ENCODE measurements at places on chromosomes 7 and 10.

DNA sequence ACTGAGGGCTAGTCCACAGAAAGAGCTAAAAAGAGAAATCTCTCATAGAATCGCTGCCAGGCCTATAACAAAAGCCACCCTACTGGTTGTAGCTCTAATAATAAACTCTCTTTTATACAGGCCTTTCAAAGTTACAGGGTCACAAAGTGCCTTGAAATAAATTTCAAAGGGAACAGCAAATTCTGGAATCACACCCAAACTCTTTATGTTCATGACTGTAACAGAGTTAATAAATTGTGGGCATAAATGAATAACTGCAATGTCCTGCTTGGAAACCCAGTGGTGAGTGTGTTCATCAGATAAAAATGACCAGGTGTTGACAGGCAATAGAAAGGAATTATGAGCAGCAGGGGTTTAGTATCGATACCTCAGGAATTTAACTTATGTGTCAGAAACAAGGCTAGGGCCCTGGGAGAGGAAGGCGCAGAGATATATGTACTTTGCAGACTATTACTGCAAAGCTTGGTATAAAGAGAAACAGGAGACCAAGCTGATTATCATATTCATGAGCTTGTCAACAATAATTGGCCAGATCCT, 9.3 kb downstream of the CDC14C start:
- no peak for DNase-seq

DNA sequence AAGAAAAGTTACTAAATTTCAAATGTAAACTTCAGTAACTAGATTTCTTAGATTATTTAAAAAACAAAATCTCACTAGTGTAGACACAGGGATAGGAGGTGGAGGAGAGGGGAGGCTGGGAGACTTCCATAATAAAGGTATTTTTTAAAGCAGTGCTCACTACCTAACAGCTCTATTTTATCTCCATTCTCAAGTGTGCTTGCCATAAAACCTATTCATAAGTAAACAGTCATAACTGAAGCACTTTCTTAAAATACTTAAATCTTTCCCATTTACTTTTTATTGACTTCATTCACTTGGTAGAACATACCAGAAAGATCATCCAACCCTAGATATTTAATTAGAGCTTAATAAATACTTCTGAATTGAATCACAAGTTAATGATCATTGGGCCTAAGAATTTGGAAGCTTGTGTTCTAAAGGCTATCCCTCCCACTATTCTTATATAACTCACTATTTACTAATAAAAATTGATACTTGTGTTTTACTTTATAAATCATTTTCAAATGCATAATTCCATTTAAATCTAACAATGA, 107.4 kb downstream of the SNX13 start:
- DNase-seq = no peak

GRCh38 chr10:43683451-43684291, 35.0 kb upstream of the ZNF32 start:
- no peak for DNase-seq

DNA sequence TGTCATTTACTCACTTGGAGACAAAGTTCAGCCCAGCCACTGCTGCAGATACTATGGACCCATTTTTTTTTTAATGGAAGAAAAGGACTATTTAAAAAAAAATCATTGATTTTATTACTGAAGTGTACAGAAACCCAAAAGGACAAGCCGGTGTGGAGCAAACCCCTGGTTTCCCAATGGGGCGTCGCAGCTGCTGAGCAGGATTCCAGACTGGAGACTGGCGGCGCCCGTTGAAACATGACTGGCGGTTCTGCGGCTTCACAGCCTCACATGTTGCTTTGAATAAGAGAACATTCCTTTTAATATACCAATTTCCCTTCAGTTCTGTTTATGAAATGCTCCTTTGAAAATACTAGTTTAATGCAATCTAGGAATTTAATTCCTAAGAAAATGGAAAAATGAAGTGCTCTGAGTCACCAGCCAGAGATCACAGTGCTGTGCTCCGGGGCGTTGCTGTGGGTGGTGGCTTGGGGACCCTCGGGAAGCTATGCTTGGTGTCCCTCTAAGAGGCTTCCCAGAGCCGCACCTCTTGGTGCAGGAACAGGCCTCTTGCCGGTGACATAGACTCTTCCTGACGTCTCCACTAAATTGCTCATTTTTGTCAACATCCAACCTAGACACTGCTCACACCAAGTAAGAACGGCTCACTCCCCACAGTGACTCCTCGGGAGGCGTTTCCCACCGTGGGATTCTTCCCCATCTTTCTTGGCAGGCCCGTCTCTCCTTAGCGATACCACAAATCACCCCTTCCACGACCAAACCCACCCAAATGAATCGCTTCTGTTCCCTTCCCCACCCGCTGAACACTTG, 12.0 kb upstream of the VIPR2 start:
- no peak for DNase-seq

- DNase-seq = no peak
Measured at GRCh38 chr7:44709945-44710596, 38.6 kb upstream of the ZMIZ2 start.

DNA sequence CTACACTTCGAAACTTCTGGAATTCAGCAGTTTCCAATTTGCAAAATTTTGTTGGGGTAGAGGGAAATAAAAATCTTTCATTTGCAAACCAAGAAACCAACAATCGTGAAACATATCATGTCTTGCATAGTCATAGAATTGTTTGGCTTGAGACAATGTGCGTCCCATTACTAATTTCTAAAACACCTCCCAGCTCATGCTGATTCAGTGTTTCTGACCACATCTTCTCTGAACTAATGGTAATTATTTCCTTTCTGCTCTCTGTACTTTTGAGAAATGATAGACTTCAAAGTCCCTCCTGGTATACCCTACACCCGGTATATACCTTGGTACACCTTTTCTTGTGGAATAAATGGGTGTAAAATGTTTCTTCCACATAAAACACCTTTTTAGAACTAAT, 41.8 kb upstream of the TSPAN13 start:
- no peak for DNase-seq

- peak; percentile 0 for DNase-seq
Measured at GRCh38 chr10:93680412-93681047, 21.9 kb downstream of the FRA10AC1 start.

GRCh38 chr7:94182721-94183120, 178.6 kb upstream of the BET1 start:
- no peak for DNase-seq

DNA sequence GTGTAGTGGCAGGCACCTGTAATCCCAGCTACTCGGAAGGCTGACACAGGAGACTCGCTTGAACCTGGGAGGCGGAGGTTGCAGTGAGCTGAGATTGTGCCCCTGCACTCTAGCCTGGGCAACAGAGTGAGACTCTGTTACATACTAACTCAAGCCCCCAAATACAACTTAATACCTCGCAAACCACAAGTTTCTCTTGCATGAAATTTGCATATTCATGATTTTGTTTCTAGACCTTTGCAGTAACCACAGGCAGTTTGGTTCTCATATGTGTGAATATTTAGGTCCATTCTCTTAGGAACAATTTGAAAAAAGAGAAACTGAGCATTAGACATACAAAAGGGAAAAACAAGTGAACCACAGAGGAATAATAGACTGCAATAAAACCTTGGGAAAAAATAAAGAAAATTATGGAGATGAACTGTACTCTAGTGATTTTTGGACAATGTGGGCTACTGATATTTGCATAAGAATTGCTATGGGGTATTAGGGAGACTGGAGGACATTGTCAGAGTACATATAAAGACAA, 77.0 kb downstream of the ZNF277 start:
- no peak for DNase-seq

DNA sequence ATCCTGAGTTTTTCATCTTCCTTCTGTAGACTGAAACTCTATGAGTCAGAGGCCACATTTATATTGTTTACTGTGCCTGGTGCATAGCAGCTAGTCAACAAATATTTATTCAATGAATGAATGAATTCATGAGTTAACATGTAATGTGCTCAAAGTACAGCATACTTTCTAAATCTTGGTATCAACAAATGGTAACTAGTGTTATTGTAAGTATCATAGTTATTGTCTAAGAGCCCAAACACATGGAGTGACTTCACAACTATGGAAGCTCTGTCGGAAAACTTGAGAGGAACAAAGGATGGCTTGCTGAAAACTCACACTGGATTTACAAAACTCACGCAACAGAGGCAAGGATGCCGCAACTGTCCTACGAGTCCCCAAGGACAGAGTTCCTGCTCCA, 35.9 kb downstream of the DENND2A start:
- DNase-seq = no peak

- no peak for DNase-seq
Measured at GRCh38 chr10:89274928-89275327, 23.4 kb upstream of the LIPA start.

DNA sequence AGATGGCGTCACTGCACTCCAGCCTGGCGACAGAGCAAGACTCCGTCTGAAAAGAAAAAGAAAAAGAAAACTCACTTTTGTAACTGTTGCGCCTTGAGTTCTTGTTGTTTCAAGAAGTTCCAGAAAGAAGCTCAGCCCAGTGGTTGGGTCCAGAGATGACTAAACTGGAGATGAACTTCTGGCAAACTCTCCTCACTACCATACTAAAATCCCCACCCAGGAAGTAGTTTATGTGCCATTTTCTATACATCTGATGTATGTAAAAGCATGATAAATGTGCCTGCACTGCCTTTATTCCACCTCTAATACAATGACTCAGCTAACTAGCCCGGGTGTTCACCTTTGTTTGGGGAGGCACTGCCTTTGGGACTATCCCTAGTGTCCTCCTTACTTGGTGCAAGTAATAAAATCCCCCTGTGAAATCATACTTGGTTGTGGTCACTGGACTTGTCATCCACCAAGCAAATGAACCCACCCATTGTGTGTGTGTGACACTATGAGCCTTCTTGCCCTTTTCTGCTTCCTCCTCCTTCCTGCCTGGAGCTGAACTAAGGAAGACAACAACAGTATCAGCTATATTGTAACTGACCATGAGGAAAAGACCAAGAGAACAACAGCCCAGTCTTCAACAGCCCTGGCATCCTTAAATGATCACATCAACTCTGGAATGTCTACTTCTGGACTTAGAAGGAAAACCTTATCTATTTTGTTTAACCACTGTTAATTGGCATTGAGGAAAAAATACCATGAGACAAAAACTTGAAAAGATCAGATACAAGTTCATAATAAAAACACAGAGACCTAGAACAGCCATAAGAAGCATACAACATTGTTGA, 33.6 kb downstream of the JMJD1C start:
- no peak for DNase-seq

GRCh38 chr10:62856021-62856420, 39.9 kb upstream of the EGR2 start:
- no peak for DNase-seq

GRCh38 chr10:78894089-78894840, 174.5 kb upstream of the ZMIZ1 start:
- DNase-seq = no peak

DNA sequence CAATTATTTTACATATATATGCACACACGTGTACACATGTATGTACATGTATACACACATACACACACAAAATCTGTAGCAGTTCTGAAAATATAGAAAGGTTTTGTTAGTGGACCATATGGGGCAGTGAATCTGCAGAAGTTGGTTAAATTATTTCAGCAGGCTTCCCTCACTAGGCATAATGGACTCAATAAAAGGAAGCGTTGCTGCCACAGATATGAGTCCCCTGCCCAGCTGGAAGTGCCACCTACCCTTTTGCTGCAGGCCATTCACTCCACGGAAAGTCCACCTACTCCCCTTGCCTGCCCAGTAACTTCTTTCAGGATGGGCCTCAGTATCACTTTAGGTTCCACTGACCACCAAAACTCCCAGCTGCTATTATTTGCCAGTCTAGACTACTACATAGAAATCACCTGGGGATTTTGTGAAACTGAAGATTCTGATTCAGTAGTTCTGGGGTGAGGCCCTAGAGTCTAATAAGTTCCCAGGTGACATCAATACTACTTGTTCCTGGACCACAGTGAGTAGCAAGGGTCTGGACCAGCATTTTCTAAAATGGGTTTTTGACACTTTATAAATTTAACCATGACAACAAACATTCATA, 29.3 kb upstream of the CROT start:
- DNase-seq = no peak

GRCh38 chr10:102644066-102644645, at the start of gene TRIM8:
Gene TRIM8, plus strand, starts transcription at chr10:102644479. Its CDS starts 139 bp downstream, at chr10:102644618.
- peak; percentile 48 for DNase-seq

DNA sequence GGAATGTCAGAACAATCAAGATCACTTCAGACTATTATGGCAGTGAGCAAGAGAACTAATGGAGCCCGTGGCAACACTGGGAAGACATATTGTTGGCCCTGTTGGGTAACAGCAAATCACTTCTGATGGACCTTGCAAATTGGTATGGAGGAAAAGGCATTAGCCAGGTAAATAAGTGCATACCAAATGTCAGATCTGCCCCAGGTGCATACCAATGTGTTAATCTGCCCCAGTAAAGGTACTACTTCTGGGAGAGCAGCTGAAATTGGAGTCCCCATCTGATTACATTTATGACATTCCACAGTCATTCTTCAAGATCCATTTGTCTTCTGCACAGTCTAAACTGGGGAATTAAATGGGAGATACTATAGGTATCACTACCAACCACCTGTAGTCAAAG, 3.7 kb upstream of the SGMS1 start:
- no peak for DNase-seq

DNA sequence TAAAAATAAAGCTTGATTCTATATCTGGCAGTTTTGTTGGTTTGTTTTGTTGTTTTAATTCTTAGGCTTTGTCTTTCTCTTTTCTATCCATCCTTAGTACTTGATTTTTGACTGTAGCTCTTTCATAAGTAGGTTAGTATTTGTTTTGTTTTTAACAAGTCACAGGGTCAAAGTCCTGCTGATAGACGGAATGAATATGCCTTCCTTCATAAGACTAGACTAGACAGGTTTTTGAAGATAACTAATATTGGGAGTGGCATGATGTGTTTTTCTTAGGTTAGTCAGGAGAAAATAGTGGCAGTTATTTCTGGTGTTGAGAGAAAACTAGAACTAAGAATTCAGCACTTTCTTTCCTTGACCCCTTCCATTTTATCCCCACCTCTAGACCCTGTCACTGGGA, 50.4 kb downstream of the CASD1 start:
- no peak for DNase-seq

GRCh38 chr7:109901926-109902325, 1189.0 kb upstream of the LRRN3 start:
- no peak for DNase-seq

- DNase-seq = no peak
Measured at GRCh38 chr10:105252911-105253310, 611.8 kb downstream of the SORCS3 start.

GRCh38 chr10:34835908-34836508, 20.9 kb upstream of the PARD3 start:
- no peak for DNase-seq

DNA sequence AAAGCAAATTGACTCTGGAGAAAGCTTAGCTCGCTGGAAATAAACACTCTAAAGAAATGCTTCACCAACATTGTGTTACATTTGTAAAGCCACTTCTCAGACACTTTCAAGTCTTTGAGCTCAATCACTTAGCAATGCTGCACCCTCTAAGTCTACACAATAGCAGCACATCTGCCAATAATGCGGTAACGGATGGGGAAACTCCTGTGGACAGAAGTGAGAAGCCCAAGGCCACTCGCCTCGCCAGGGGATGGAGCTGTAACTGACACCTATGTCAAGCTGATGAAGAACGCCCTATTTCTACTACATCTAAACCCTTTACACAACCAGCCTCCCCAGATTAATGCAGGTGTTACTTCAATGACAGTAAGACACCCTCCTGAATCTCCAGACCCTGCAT, 167.7 kb downstream of the SFMBT2 start:
- no peak for DNase-seq

- DNase-seq = no peak
Measured at GRCh38 chr7:99379043-99379577, 4.6 kb downstream of the ARPC1B start.

All from NCI-H1417 (cell line).